RPMI7951 (cell line): ENCODE measurements at places on chromosomes 16 and 17.

GRCh38 chr17:38885044-38885727 lies 15.3 kb downstream of the LASP1 start:
- no peak for DNase-seq

- DNase-seq, result no peak
Observed at GRCh38 chr17:76581515-76581914, 4.1 kb downstream of the ST6GALNAC2 start.

- DNase-seq, result no peak
Observed at GRCh38 chr17:65529761-65530522, 31.5 kb downstream of the AXIN2 start.

DNA sequence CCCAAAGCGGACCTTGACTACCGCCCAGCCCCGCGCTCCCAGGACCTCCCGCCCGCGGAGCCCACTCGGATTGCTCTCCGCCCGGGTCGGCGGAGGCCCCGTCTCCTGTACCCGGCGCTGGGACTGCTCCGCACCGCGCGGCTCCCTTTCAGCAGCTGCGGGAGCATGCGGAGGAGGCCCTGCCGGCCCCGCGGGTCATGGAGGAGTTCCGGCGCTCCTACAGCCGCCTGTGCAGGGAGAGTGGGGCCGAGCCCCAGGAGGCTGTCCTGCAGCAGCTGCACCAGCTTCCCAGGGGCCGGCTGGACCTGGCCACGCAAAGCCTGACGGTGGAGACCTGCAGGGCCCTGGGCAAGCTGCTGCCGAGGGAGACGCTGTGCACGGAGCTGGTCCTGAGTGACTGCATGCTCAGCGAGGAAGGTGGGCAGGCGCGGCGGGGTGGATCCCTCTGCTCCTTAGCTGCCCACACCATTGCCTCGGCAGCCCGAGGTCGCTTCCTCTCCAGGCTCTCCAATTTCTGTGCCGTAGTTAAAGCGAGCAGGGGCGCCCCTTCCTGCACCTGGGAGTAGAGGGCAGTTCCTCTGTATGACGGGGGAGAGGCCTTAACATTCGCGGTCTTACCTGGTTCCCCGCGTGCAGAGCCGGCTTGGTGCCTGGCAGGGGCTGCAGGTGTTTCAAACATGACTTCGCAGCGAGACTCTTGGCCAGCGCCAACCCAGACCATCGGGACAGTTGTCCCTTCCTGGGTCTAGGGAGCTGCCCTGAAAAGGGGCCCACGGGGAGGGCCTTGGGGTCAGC lies 539 bp downstream of the LRRC45 start:
- DNase-seq, result no peak

DNA sequence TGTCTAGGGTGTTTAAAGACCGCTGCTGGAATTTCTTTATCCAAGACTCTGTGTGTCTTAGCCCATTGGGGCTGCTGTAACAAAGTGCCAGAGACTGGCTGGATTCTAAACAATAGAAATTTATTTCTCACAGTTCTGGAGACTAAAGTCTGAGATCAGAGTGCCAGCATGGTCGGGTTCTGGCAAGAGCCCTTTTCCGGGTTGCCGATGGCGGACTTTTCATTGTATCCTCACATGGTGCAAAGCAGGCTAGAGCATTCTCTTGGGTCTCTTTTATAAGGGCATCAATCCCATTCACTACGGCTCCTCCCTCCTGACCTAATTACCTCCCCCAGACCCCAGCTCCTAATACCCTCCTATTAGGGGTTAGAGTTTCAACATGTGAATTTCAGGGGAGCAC lies 9.5 kb downstream of the NLRC5 start:
- DNase-seq, result no peak

DNA sequence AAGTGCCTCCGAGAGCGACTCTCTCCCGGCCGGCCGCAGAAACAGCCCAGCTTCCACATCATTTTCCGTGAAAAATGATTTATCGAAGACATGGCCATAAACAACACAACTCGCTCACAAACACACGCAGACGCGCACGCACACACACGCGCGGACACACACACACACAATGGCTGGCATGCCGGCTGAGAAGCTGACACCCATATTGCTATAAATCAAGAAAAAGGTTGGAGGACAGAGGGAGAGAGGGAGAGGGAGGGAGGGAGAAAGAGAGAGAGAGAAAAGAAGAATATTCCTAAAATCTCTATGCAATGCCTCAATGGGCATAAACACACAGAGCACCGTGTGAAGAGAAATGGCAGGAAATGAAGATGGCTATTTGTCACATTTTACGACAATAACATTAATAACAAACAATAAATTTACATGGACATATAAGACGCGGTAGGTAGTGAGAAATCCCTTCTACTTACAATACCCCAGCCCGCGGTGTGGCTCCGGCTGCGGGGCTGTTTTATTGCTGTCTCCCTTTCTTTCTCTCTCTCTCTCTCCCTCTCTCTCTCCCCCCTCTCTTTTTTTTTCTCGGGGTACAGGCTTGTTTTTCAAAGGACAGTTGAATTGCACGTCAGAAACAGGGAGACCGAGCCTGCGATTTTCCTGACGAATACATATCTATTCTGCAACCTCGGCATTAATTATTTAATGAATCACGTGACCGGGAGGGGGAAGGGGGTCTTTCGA lies 9.5 kb downstream of the HOXB4 start:
- no peak for DNase-seq

DNA sequence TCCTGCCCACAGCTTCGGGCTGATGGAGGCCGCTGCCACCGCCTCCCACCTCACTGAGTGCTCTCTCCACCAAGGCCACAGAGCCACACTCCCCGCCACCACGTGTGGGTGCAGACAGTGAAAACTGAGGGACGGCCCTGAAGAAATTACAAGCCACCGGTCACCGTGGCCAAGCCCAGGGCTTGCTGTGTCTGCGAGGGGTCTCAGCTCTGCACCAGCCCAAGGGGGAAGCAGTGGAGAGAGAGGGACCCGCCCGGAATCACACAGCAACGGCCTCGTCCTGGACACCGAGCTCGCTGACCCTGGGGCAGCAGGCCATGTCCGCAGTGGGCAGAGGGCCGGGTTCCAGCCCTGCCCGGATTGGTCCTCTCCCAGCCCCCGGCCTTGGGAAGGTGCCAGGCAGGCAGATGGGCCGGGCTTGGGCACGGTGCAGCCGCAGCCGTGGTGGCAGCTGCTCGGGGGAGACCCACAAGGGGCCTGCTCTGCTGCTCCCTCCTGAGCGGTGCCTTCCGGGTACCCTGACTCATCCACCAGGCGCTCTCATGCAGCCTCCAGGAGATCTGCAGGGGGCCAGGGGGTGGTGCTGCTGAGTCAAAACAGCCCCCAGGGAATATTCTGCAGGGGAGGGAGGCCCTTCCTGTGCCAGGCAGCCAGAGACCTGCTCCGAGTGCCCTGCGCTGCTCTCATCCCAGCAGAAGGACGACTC lies 52.0 kb downstream of the CBFA2T3 start:
- DNase-seq, result peak; percentile 92

GRCh38 chr16:71927383-71927782 lies 32.1 kb downstream of the IST1 start:
- peak; percentile 99 for DNase-seq

DNA sequence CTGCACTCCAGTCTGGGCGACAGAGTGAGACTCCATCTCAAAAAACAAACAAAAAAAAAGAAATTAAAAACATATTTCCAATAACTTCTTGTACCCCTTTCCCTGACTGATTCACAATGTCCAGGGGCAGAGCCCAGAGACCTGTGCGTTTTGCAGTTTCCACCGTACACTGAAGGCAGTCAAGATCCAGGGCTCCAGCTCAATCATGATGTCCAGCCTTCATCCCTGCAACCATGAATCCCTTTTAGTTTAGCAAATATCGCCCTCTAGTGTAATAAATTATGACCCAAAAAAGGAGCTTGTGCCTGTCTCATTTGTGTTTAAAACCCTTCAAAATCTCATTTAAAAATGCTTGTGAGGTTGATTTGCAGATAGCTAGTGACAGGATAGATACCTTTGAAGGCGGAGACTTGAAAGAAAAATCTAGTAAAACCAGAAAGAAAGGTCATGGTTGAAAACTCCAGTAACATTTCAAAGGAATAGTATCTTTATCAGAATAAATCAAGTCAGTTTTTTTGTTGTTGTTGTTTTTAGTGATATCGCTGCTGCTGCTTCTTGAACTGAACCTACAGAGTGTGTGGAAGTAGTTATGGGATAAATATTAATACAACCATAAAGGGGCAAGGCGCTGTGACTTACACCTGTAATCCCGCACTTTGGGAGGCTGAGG lies 3.7 kb upstream of the ERN1 start:
- DNase-seq, result peak; percentile 67
